ENCODE measurements at places on chromosomes 5 and 9.

- peak; percentile 56 for DNase-seq
Observed at GRCh38 chr5:173231996-173232498, 3.0 kb downstream of the NKX2-5 start.

DNA sequence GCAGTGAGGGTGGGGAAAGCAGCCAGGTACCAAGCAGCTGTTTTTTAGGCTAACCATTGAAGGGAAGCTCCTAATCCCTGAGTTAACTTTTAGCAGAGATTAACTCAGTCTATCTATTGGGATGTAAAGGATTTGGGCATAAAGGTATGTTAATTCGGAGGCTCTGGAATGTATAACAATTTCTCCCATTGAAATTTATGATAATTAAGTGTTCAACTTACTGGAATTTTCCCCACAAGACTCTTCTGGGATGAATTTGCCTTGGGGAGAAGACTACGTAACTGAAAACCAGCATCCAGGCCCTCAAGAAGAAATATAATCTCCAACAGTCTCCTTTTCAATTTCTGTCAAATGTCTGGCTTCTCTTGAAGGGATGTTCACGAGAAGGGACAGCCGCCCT, 23.6 kb downstream of the ZFP62 start:
- no peak for DNase-seq

DNA sequence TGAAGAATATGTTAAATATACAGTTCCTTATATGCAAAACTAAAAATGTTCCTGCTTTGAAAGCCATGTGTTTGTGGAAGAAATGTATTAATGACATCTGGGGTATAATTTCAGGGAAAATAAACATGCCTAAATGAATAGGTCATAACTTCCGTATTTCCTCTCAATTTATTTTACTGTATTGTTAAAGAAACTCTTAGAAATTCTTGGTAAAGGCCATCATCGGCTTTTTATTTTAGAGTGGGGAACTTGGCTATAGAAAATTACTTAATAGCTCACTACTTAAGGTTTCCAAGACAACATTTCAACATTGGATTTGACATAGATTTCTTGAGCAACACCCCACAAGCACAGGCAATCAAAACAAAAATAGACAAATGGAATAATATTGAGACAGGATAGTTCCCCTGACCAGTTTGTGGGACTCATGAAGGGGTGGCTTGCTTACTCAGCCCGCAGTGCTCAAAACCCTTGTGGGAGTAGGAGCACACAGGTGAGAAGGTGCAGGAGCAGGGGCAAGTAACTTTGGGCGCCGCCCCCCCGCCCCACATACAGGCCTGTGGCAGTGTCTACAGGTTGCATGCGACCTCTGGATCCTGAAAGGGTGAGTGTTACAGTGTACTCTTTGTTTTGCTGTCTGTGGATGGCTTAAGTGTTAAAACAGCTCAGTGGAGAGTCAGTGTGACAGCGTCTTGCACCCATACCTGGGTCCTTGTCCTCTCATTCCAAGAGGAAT, 891.4 kb upstream of the C9orf72 start:
- DNase-seq: no peak

DNA sequence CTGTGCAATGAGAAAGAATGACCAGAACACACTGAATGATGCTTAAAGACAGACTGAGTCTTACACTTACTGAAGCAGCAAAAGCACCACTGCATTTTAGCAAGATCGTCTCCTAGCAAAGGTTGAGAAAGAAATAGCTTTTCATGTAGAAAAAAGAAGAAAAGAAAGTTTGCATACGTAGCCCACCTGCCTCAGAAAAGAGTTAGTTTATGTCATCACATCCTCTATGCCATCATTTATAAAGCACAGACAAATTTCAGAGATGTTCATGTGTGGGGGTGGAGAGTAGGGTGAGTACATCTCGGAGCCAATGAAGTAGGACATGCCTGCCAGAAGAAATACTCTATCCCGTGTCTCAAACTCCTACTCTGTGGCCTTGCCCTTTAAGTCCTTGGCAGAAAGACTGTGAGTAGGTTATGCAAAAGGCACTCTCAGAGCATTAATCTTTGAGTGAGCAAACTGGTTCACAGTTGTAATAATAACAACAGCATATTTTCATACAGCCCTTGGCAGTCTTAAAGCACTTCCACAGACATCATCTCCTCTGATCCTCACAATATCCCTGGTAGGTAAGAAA, 22.4 kb downstream of the NRG2 start:
- no peak for DNase-seq

DNA sequence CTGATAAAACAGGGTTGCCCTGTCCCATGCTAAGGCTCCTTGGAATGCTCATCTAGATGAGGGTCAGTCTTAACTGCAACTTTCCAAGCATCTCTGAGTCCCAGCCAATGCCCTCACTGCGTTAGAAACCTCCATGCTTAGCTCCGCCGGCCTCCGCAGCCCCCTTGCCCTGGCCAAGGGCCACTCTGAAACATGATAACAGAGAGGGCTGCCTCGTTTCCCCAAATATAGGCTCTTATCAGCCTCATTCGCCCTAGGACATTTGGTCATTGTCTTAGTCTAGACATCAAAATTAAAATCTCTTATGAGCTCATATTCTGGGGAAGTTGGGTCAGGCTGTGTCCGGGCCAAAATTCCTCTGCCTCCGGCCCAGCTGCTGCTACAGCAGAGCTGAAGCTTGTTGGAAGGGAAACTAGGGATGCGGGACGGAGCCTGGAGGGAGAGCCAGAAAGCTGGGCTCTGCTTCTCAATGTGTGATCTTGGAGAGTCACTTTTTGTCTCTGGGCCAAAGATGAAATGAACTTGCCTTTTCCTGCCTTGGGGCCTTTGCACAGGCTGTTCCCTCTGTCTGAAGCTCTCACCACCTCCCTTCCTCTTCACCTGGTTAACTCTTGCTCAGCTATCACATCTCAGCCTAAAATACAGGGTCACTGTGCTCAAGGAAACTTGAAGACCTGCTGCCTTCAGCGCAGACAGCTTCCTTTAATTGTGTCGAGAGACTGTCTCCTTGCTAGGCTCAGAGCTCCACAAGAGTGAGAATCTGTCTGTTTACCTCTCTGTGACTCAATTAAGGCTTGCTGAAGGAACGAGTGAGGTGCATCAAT, 191.3 kb downstream of the RGS3 start:
- DNase-seq: no peak

- DNase-seq: no peak
Observed at GRCh38 chr5:39800042-39800601, 375.3 kb upstream of the DAB2 start.

GRCh38 chr5:40915341-40915926, 6.1 kb downstream of the C7 start:
- no peak for DNase-seq

DNA sequence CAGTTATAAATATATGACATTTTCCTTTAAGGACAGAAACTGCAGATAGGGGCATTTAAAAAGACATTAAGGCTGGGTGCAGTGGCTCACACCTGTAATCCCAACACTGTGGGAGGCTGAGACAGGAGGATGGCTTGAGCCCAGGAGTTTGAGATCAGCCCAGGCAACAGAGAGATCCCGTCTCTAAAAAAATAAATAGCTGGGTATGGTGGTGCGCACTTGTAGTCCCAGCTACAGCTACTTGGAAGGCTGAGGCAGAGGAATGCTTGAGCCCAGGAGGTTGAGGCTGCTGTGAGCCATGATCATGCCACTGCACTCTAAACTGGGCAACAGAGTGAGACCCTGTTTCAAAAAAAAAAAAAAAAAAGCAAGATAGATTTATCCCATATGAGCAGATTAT, 63.6 kb downstream of the CSNK1A1 start:
- DNase-seq: no peak

GRCh38 chr5:34533582-34534522, 122.3 kb upstream of the RAI14 start:
- no peak for DNase-seq

DNA sequence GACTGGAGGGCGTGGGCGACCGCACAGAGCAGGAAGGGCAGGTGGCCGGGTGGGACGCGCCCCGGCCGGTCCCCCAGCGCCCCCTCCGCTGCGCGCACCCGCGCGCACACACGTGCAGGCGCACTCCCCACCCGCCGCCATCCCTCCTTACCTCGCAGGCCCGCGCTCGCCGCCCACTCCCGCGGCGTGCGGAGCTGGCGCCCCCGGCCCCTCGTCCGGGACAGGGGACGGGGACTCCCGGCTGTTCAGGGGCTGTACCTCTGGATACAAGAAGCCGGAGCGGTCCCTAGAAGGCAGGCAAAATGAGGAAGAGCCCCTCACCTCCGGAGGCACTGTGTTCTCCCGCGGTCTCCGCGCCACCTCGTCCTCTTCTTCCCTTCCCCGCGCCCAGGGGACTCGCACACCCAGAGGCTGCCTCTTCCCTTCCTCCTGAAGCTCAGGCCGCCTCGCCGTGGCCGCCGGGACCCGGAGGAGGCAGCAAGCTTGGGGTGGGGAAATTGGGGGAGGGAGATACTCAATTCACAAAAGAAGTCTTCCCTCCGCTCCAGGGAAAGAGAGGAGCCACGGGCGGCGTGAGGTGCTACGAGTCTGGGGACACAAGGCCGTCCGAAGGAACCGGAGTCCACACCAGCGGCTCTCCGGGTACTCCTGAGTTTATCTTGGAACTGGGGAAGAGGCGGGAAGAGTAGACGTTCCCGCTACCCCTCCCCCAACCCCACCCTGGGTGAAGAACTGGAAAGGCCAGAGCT, 1.4 kb upstream of the GABRB2 start:
- DNase-seq: peak; percentile 69

DNA sequence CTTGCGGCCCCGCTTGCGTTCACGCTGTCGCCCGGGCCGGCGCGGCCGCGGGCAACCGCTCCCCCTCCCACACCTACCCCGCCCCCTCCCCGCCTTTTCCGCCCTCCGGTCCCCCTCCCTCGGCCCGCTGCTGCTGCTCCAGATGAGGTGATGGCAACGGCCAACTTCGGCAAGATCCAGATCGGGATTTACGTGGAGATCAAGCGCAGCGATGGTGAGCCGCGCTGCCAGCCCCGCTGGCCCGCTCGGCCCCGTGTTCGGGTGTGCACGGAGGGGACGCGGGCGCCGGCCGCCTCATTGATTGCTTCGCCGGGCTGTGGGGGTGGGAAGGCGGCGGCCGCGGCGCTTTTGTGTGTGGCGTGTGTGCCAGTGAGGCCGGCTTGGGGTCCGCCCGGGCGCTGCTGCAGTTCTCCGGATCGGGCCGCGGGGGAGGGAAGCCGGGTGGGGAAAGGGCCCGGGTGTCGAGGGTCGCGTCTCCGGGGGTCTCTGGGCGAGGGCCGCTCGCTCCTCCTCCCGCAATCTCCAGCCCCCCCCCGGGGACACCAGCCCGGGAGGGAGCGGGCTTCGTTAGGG, 403 bp downstream of the KIF2A start:
- peak; percentile 71 for DNase-seq

- no peak for DNase-seq
Observed at GRCh38 chr5:116605310-116606070, 30.9 kb upstream of the SEMA6A start.

- DNase-seq: no peak
Observed at GRCh38 chr5:32928761-32929160, 217.6 kb downstream of the NPR3 start.

- peak; percentile 93 for DNase-seq
Observed at GRCh38 chr5:178120607-178121357, 7.5 kb downstream of the N4BP3 start.

DNA sequence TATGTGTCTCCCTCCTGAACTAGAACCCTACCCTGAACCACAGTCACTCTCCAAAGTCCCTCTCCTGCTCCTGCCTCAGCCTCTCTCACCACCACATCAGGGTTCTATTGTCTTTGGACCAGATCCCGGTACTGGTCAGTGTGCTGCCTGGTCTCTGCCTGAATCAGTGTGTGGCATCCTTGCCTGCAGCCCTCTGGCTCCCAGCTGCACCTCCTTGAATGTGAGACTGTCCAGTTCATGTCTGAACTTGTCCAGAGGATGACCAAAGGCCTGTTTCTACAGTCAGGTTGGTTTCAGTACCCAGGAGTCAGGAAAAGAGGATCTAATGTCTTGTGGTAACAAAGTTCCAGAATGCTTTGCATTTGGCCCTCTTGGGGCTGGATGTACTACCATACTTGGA, 76.8 kb upstream of the RANBP3L start:
- DNase-seq: no peak

GRCh38 chr9:23663536-23663935, 162.5 kb downstream of the ELAVL2 start:
- DNase-seq: no peak

DNA sequence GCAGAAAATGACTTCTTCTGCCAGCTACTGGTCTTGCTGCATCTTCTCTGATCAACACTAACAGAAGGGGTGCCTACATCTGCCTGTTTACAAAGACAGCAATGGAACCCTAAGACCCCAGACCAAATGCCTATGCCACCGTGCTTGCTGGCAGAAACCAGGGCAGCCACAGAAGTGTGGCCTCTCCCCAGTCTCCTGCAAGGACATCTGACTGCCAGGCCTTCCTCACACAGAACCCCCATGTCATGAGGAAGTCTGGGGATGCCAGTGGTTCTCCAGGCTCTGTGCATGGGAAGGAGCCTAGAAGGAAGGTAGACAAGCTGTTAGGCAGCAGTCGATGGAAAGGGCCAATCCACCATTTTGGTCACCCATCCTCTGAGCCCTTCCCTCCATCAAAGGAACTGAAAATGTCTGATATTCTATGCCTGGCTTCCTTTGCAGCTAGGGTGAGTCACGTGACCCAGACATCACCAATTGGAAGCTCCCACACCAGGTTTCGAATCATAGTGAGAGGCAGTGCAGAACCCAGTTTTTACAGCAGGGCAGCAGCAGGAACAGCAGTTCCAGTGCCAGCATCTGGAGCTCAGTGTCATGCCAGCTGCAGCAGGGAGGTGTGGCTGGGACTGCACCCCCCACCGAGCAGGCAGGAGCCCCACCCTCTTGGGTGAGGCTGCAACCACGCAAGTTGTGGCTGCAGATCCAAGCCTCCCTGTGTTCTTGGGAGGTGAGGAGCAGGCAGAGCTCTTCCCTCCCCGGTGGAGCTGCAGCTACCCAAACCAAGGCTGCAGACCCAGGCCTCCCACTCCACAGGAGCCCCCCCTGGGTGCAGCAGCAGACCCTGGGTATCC, 123.4 kb downstream of the OLFM1 start:
- DNase-seq: peak; percentile 21

- no peak for DNase-seq
Observed at GRCh38 chr9:115398996-115399395, 281.0 kb upstream of the TNC start.

- DNase-seq: no peak
Observed at GRCh38 chr5:135641734-135642487, 63.1 kb upstream of the CXCL14 start.

- DNase-seq: no peak
Observed at GRCh38 chr5:78638423-78638822, 10.1 kb downstream of the LHFPL2 start.

DNA sequence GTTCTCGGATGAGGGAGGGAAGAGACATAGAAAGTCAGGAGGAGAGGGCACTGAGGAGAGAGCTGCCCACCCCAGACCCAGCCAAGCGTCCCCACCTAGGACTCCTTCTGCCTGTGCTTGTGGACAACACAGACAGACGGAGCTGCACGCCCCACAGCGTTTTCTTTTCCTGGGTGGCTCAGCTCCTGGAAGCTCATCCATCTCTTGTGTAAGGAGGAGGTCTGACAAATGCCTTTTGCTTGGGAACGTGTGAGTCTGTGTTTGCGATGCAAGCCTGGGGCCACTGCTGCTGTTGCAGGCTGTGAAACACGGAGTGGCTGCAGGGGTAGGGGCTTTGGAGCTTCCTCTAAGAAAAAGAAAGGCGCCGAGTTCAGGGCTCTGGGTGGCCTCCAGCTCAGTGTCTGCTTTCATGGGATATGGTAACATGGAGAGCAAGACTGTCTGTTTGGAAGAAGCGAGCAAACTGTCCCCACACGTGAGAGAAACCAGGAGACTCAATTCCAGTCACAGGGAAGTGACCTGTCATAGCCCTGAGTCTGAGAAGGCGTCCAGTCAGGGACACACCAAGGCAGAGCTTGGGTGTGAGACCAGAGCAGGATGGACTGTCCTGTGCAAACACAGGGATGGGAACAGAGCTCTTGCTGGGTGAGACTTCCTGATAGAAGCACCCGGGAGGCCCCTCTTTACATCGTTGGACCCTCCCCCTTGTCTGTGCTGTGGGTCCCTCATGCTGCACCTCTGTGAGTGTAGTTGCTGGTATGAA, 42.7 kb downstream of the GADD45G start:
- no peak for DNase-seq

All from H7 (cell line).